ENCODE measurements at places on chromosomes 3 and 15.

DNA sequence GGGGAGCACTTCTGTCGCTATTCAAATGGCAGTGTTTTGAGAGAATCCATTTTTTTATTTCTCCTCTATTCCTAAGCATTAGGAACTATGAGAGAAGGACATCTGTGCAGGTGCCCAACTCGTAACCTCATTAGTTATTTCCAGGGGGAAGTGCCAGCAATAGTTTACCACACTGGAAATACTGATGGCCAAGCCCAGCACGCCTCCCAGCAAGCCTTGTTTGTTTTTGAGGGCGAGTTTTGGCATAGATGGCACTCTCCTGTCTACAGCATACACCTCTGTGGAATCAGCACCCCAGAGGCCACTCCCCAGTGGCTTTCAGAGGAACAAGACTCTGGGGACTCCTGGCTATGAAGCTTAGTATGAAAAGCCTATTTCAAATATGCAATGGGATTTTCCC, 36.6 kb downstream of the FAN1 start:
- DNase-seq: no peak

GRCh38 chr3:158763421-158763820, 31.2 kb upstream of the RARRES1 start:
- no peak for DNase-seq

- DNase-seq: no peak
Measured at GRCh38 chr15:41836713-41837454, 1.8 kb upstream of the PLA2G4B start.

DNA sequence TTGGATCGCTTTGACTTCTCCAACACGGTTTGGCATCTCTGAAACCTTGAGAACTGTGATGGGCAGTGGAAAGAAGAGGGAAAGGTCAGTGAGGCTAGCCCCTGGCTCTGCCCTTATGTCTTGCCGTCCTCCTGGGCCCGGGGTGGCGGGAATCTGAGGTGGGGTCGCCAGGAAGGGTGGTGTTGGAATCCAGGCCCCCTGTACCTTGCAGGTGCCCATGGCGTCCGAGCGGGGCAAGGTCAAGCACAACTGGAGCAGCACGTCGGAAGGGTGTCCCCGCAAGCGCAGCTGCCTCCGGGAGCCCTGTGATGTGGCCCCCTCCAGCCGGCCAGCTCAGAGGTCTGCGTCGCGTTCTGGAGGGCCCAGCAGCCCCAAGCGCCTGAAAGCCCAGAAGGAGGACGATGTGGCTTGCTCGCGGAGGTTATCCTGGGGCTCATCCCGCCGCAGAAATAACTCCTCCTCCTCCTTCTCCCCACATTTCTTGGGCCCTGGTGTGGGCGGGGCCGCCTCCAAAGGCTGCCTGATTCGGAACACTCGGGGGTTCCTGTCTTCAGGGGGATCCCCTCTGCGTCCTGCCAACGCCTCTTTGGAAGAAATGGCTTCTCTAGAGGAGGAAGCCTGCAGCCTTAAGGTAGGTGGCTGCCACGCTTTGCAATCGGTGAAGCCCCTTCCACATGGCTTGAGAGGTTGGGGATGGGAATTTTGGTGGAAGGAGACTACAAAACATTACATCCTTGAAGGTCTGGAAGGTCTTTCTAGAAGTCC, 907 bp downstream of the TATDN2 start:
- peak; percentile 15 for DNase-seq

- no peak for DNase-seq
Measured at GRCh38 chr15:58476525-58477162, 44.9 kb downstream of the LIPC start.

- no peak for DNase-seq
Measured at GRCh38 chr3:7461202-7461825, 600.4 kb downstream of the GRM7 start.

- DNase-seq: no peak
Measured at GRCh38 chr3:30641416-30642251, 35.2 kb downstream of the TGFBR2 start.

DNA sequence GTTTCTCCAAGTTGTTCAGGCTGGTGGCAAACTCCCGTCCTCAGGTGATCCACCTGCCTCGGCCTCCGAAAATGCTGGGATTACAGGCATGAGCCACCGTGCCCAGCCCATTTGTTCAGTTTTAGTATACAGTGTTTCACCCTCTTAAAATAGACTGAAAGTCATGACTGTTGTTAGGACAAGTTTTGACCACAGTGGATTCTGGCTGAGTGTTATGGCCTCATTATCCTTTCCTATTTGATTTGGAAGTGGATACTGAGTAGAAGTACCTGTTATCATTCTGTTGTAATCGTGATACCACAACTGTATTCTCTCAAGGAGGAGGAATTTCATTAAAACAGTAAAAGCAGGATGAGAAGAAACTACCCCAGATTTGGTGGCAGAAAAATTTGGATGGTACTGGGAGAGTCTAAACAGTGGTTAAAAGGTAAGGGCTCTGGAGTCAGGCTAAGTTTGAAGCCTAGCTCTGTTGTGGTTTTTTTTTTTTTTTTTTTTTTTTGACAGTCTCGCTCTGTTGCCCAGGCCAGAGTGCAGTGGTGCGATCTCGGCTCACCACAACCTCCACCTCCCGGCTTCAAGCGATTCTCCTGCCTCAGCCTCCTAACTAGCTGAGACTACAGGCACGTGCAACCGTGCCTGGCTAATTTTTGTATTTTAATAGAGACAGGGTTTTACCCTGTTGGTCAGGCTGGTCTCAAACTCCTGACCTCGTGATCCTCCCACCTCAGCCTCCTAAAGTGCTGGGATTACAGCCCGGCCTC, 2.6 kb downstream of the MAP2K1 start:
- no peak for DNase-seq

- DNase-seq: no peak
Measured at GRCh38 chr15:65947041-65947440, 77.8 kb downstream of the RAB11A start.

DNA sequence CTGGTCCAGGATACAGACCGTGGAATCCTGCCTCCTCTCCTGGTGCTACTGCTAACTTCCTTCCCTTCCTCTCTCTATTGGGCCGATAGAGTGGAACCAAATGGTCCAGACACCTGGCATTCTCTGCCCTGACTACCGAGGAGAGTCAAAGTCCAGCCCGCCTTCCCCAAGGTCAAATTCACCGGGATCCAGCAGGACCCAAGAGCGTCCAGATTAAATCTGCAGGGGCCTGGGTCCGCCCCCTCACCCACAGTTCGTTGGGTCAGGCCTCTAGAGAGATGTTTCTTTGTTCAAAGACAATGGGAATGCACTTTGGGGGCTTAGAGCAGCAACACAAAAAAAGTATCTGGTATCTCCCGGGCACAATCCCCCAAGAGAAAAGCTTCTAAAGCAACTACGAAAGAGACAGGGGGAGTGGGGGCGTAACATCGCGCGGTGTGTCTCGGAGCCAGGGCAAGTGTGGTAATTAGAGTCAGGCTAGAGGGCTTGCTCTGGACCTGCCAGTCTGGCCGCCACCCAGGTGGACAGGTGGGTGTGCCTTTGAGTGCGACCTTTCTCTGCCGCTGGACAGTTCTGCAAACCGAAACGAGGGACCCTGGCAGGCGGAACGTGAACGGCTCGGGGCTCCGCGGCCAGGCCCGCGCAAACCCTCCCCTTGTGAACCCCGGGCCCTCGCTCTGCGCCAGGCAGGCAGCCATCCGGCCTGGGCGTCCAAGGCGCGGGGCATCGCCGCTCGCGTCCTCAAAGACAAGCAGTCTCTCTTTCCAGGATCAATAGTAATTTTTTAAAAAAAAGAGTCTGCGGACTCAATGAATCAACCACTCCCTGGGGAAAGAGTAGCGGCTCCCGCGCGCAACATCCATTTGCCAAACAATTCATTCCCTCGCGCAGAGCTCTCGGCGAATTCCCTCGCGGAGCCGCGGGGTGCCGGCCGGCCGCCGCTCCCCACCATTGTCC, 806 bp downstream of the KLHL25 start:
- no peak for DNase-seq

- peak; percentile 29 for DNase-seq
Measured at GRCh38 chr15:52180196-52180835, 10.9 kb downstream of the GNB5 start.

DNA sequence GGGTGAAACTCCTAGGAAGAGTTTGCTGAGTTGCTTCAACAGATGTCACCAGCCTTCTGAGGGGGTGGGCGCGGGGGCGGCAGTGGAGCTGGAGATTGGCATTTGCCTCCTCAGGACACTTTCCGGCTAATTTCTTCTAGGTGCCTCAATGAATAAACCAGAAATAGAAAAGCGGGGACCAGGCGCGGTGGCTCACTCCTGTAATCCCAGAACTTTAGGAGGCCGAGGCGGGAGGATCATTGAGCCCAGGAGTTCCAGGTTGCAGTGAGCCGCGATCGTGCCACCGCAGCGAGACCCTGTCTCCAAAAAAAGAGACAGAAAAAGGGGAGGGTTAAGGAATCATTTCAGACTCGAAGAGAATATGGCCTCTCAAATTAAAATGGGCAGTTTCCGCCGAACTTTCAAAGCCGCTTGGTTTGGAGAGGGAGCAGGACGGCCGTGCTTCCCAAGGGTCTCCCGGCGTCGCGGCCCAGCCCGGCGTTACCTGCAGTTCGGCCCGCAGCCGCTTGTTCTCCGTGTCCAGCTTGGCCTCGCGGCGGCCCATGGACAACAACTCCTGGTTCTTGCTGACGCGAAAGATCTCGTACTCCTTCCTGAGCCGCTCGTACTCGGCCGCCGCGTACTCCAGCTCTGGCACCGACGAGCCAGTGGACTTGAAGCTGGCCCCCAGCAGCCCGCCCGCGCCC, 587 bp downstream of the NPHP3 start:
- DNase-seq: no peak

- DNase-seq: peak; percentile 62
Measured at GRCh38 chr3:16600780-16601536, 4.3 kb downstream of the DAZL start.

GRCh38 chr15:57731530-57732103, 25.1 kb downstream of the POLR2M start:
- no peak for DNase-seq

DNA sequence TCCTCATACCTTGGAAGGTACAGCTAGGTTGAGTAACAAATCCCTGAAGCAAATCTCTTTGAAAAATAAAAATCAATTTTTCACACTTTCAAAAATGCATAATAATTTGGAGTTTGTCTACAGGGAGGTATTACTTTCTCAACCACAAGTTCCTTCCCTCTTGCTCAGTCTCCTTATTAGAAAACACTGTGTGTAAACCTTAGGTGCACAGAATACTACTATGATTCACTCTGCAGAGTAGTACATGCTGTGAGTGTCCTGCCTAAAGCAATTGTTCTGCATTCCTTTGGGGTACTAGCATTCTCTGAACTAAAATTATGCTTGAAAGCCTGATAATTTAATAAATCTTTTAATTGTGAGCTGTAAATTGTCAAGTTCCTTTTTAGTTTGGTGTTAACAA, 115.9 kb upstream of the EPHA3 start:
- no peak for DNase-seq

DNA sequence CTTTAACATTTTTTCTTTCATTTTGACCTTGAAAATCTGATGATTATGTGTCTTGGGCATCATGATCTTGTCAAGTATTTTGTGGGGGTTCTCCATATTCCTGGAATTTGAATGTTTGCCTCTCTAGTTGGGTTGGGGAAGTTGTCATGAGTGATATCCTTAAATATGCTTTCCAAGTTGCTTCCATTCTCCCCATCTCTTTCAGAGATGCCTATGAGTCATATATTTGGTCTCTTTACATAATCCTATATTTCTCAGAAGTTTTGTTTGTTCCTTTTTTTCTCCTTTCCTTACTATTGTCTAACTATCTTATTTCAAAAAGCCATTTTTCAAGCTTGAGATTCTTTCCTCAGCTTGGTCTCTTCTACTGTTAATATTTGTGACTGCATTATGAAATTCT, 69.0 kb upstream of the CCDC80 start:
- DNase-seq: no peak

DNA sequence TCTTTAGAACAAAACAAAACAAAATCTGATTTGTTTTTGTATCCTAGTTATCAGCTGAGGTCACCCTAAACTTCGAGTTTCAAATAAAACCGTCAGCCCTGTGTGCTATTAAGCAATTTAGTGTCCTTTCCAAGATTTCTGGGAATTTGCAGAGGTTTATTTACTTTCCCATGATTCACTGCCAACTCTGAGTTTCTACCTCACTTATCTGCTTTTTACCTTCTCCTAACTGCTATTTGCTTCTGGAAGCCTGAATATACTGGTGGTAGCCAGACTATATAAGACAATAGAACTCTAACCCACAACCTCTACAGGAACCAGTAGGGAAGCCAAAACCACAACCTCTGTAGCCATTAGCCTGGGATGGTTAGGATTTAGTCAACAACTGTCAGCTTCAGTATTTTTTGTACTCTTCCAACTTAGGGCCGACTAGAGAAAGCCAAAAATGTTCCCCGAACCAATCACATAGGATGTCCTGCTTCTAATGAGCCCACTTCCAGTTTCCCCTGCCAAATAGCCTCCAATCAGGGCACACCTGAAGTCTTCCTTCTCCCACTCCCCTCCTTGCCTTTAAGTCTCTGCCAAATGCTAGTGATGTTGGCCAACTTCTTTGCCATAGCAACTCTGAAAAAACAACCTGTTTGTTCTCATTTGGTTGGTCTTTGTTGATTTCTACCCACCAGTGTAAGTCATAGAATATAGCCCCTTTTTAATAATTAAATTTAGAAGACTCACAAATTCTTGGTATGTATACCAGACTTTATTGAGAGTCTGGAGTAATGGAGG, 273.1 kb downstream of the ULK4 start:
- no peak for DNase-seq

- no peak for DNase-seq
Measured at GRCh38 chr3:14440168-14440518, 37.7 kb downstream of the SLC6A6 start.

DNA sequence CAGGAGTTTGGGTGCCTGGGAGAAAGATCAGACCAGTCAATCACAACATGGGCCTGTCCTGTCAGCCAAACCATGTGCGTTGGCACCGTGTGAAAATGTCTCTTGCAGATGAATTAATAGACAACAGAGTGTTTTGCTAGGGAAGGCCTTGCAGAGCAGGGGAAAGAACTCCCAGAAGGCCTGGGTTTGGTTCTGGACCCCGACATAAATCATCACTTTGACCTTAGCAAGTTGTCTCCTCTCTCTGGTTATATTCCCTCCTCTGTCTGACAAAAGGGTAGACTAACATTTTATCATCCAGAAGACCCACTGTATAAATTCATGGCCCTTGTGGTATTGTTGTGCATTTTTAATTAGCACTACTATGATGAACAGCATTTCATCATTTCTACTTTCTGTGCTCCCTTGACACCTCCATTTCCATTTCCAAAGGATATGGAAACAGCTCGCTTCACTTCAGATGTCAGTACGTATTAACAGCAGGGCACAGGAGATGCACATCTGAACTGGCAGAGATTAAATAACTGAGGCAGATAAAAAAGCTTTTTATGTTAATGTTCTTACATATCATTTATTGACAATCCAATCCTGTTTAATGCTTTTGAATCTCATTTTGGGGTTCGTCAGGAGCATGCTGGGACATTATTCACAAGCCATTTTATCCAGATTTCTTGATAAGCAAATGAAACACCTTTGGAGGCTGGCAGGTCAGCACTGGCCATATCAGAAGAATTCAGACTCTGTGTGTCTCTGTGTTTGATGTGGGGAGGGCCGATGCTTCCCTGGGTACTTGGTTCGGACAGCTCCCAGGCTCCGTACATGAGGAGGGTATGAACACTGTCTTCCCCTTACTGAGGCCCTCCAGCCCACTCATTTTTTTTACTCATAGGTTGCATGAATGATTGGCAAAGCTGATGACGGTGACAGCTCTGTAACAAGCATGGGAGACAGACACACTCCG, 28.2 kb upstream of the IL12A start:
- DNase-seq: no peak

- no peak for DNase-seq
Measured at GRCh38 chr3:150751781-150752263, 11.1 kb downstream of the SIAH2 start.

GRCh38 chr15:79310612-79310984, 314 bp upstream of the TMED3 start:
- no peak for DNase-seq
